Ureter (tissue), 1 donor: ENCODE measurements at places on chromosomes 1 and 21. TPM values are rescaled to one million over a fixed set of nuclear protein-coding genes. Genes with fewer than 3 reads are reported as not detected.

SH2D1B gene
- 0.16 TPM for total RNA-seq

MCL1 gene
- total RNA-seq, result 159 TPM

ADAMTS5 gene
- 10.3 TPM for total RNA-seq

MEGF6 gene
- 22.2 TPM for total RNA-seq

FMO5 gene
- 8.4 TPM for total RNA-seq

CGN gene
- 67.4 TPM for total RNA-seq

NHLH1 gene
- not detected for total RNA-seq

MSH4 gene
- 0.55 TPM for total RNA-seq

SNAP47 gene
- total RNA-seq, result 31.1 TPM

CBR3 gene
- 1.8 TPM for total RNA-seq

OR6N1 gene
- total RNA-seq, result not detected

KCNJ10 gene
- total RNA-seq, result not detected

LRRC3 gene
- 3.8 TPM for total RNA-seq

FAM72C gene
- total RNA-seq, result 0.42 TPM

ANP32E gene
- 23.4 TPM for total RNA-seq

S100A7 gene
- total RNA-seq, result not detected

PMF1 gene
- 59.3 TPM for total RNA-seq

SPRR1B gene
- 0.91 TPM for total RNA-seq

RNF186 gene
- total RNA-seq, result not detected

NSL1 gene
- total RNA-seq, result 35.5 TPM

BCL2L15 gene
- 8.0 TPM for total RNA-seq

TRPM2 gene
- total RNA-seq, result 10.0 TPM

OR2L2 gene
- 0.29 TPM for total RNA-seq

MYCL gene
- 84.3 TPM for total RNA-seq

MEX3A gene
- total RNA-seq, result 1.2 TPM

FAM167B gene
- total RNA-seq, result 8.3 TPM

ESPN gene
- total RNA-seq, result 6.2 TPM

FNDC10 gene
- 4.1 TPM for total RNA-seq
